Stimulated activated CD4-positive, alpha-beta T cell treated with anti-CD3 and anti-CD28 coated beads, Interleukin-4, amount 100 ng/mL, for 48 hours (primary cell): ENCODE measurements at places on chromosomes 1 and 21.

- no peak for DNase-seq
These were observed 127.6 kb upstream of the C1orf105 start for GRCh38 chr1:172292840-172293239.

- no peak for DNase-seq
These were observed 833.4 kb upstream of the ADGRL4 start for GRCh38 chr1:79839882-79840281.

DNA sequence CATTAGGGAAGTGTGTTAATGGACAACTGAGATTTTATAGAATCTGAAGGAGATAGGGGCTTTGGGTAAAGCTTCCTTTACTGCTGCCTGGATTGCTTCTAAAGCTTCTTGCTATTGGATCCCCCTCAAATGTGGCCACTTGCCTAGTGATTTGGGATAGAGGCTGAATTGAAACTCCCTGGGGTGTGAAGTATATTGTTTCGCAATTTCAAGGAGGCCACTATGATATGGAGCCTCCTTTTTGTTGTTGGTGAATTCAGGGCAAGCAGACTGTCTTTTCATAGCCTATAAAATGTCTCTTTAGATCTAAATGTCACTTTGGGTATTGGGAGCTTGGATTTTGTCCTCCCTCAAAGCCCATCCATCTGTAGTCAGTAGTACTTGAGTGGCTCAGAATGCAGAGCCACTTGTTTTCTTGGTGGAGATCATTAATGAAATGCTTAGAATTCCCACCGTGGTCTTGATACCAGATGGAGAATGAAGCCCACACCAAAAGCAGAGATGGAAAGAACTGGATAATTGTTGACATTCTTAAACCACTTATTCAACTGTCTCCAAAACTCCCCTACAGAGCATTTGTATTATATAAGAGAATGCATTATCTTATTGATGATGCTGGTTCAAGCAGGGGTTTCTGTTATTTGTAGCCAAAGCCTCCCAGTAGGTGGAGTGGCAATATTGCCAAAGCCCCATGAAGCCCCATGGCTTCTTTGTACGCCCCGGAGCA is 144.3 kb upstream of the KCNE2 start:
- DNase-seq = no peak

DNA sequence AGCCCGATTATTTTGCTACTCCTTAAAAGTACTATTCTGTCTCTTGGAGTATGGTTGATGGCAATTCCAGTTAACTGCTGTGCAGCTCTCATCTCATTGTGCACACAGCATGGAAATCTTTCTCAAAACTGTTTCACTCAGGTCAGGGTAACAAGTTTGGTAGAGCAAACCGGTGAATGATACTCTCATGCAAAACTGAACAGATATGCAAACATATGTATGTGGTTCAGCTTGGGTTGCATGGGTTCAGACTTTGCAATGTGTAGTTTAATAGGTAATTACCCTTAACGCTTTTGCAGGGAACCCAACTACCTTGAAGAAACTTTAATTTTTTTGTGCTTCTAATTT is 2.2 kb downstream of the GADD45A start:
- DNase-seq = no peak

GRCh38 chr1:228373004-228373680 is 33.5 kb downstream of the TRIM11 start:
- no peak for DNase-seq

DNA sequence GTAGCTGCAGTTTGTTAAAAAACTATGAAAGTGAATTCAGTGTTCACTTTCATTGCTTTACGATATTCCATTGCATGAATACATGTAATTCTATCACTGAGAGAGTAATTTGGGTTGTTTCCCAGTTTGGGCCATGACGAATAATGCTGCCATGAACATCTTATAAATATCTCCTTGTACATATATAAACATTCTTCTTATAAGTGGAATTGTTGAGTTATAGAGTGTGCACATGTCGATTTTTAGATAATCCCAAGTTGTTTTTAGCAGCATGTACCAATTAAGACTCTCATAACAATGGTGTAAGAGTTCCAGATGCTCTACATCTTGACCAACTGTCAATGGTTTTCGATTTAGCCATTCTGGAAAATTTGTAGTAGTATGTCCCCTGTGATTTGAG is 40.9 kb downstream of the ALG6 start:
- no peak for DNase-seq

- no peak for DNase-seq
These were observed 28.2 kb downstream of the SLC30A10 start for GRCh38 chr1:219900201-219900600.
